ENCODE measurements at places on chromosomes 5 and 9.
A peak's percentile ranks its signal among the peaks of the same experiment; 100 is the strongest.

GRCh38 chr5:67732471-67732870, 483.1 kb upstream of the PIK3R1 start:
- no peak for DNase-seq

DNA sequence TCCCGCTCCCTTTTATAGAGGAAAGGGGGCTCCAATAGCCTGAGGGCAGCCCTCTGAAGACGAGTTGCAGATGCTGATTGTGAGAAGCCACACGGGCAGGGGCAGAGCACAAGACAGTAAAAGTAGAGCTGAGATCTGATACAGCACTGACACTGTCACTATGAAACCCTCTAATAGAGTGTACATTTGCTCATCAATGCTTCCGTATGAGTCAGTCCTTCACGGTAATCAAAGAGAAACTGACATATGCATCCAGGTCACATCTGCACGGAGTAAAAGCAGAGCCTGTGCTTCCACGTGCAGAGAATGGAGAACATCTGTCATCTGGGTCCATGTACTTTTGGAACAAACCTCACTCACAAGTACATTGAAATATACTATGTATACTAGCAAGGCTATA, 60.6 kb upstream of the TMEM215 start:
- DNase-seq = no peak

DNA sequence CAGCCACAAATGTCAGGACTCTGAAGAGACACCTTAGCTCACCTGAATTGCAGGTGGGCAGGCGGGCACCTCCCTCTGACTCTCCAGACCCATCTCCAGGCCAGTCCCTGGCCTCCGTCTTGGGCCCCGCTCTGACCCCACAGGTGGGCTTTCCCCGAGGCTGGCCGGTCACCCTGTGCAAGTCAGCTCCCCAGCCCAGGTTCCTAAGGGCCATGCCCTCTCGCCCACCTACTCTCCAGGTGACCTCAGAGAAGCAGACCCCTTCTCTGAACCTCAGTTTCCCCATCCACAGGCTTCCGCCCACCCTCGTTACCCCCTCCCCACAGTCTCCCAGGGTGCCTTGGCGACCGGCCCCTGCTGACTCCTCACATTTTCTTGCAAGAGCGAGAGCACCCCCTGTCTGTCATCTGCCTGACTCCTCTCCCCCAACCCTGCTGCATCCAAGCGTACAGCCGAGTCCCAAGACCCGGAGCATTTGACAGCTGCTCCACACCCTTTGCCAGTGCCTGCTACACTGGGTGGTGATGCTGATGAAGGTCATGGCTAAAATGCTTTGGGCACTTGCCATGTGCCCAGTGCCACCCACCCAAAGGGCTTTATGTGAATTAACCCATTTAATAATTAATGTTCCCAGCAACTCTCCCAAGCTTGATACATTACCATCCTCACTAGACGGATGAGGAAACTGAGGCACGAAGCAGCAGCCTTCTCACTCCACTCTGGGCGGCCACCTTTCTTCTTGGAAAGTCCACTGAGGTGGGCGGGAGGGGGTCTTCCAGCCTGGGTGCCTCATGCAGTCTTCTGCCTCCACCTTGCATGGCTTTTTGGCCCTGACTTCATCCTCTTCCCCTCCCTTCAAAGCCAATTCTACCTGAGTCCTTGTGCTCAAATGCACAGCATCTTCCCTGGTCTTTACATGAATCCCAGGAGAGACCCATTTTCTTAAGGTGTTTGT, 51.1 kb upstream of the ORM1 start:
- no peak for DNase-seq

GRCh38 chr5:172172912-172173563, 15.0 kb downstream of the STK10 start:
- no peak for DNase-seq

GRCh38 chr5:114243972-114244317, 117.9 kb upstream of the KCNN2 start:
- DNase-seq = no peak

DNA sequence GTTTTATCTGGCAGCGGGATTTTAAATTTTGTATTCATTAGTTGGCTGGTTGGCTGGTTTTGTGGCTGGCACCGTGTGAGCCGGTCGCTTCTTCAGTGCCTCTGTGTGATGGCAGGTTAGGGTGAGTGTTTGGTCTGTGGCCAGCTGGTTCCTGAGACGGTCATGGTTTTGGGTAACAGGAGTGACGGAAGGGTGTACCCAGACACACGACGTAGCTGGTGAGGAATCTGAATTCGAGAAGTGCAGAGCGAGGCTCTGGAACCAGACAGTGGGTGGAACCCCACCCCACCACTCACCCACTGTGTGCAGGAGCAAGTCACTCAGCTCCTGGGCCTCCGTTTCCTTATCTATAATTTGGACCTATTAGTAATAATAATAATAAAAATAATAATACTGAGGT, 2.7 kb downstream of the BTNL9 start:
- DNase-seq = no peak

DNA sequence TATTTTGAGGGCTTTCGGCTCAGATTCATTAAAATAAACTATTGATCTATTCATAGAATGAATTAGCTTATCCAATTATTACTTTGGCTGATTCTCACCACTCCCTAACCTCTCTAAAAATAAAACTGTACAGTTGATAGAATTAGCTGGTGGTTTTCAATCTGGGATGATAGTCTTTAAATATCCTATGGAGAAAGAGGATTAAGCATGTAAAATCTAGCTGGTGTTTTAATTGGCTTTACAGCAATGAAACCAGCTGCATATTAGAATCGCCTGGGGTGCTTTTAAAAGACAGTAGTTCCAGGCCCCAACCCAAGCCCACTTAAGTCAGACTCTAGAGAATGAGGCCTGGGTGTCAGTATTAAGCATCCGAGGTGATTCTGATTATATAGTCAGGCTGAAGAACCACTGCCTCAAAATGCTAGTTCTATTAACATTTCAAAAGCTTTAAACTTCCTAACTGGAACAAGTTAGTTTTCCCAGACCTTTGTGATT, 95.1 kb downstream of the MAP1B start:
- peak; percentile 94 for DNase-seq

DNA sequence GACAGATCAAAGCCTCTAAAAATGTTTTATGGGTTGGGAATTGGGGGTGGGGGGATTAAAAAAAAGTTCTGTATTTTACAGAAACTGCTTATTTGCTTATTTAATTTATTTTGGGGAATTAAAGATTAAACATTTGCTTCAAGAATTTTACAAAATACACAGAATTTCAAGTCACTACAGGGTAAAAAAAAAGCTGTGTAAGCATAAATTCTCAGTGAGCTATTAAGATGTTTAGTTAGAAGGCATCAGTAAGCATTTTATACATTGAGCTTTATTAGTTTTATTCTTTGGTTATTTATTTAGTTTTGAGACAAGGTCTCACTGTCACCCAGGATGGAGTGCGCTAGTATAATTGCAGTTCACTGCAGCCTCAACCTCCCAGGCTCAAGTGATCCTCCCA, 5.2 kb downstream of the BDP1 start:
- no peak for DNase-seq

- no peak for DNase-seq
Observed at GRCh38 chr5:78549043-78549442, 99.5 kb downstream of the LHFPL2 start.

DNA sequence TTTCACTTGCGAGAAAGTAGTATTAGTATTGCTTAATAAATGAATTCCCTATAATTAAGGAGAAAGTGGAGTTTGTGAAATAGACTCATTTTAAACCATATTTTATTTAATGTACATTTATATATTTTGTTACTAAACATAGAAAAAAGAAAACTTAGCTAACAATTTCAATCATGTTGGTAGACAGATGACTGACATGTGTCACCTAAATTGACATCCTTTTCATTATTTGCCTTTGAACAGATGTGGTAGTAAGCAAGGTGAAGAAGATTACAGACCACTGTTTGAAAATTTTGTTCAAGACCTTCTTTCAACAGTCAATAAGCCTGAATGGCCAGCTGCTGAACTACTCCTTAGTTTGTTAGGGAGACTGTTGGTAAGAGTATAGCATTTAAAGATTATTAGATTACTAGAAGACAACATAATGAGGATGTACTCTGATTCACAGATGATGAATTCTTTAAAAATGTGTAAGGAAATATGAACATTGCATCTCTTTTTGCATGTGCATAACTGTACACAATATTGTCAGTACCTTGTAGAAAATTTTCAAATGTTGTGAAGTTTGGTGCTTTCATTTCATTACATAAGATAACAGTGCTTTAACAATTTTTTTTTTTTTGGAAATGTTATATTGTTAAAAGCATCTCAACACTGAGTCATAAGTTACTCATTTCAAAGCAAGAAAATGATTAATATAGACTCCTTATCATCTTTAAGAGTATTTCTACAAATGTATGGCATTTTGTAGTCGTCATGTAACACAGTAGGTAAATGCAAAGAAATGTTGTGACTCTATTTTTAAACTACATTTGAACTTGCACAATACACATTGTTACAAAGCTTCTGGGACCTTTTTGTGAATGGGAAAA, 139.5 kb downstream of the NIPBL start:
- no peak for DNase-seq

DNA sequence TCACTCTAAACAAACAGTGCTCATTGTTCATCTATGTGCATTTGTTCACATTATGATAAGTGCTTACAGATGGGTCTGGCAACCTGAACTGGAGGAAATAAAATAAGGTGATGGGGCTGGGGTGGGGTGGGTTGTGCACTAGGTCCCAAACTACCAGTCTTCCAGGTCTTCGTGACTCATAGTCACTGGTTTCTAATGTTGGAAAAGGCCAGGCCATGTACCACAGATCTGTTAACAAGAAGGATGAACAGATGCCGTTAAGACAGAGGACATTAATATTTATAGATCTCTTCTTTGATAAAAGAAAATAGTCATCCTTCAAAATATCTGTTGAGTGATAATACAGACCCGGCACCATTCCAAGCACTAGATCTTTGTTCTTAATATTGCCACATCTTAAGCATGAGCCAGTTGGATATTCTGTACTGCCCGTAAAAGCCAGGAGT, 71.4 kb upstream of the STARD4 start:
- no peak for DNase-seq
